ENCODE measurements at places on chromosomes 4 and X.
A peak's percentile ranks its signal among the peaks of the same experiment; 100 is the strongest.

DNA sequence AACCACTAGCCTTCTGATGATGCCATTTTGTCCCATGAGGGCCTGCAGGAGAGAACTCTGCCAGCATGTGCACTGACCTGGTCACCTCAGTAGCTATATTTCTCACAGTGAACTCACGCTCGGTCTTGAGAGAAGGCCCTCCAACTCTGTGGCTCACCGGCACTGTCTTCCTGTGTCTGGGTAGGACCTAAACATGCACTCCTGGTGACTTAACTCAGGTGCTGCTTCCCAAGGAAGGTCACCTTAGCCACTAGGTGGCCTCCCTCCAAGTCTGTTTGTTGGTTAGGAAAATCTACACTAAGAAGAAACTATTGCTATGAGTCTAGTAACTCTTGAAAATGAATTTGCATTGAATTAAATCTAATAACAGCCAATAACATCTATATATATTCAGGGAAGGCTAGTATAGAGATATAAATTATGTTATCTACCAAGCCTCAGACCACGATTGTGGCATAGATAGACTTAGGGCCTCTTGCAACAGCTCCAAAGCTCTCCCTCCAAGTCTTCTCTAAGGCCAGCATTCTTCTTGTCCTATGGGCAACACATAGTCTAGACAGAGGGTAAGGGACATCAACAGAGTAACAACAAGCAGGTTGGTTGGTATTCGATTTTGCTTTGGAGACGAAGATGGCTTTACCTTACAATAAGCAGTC lies 24.7 kb downstream of the TLR10 start:
- DNase-seq, result no peak

DNA sequence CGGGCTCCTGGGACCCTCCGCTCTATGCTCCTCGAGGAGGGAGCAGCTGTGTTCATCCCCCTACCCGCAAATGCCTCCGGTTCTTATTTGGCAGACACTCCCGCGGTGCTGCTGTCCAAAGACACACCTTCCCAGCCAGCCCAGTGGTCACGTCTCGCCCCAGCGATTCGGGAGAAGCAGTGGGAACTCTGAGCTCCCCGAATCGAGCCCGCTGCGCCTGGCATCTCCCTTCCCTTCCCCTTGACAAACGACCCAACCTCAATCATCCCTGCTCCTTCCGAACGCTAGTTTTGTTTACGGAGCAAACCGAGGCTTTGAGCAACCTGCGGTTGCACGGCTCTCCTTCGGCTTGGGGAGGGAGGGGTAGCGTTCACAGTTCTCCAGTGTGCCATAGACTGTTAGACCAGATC lies 317 bp upstream of the FRMPD4 start:
- no peak for DNase-seq

GRCh38 chr4:52266537-52267137 lies 215.5 kb downstream of the SPATA18 start:
- no peak for DNase-seq

DNA sequence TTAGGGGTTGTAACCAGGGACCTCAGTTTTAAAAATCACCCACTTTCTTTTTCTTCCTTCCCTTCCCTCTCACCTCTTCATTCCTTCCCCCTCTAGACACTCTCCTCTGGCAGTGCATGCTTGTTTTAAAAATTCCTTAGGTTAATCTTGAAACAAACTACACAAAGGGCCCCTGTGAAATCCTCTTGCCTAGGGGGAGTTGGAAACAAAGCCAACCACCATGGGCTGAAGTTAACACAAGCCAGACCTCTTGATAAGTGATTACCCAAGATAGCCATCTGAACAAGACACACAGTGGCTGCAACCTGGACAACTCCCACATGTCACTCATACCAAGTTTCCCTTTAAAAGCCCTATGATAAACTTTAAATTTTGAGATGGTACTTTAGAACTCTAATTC lies 68.9 kb downstream of the TENT5D start:
- DNase-seq, result no peak

- no peak for DNase-seq
Measured at GRCh38 chrX:140151316-140151715, 186.0 kb upstream of the CXorf66 start.

DNA sequence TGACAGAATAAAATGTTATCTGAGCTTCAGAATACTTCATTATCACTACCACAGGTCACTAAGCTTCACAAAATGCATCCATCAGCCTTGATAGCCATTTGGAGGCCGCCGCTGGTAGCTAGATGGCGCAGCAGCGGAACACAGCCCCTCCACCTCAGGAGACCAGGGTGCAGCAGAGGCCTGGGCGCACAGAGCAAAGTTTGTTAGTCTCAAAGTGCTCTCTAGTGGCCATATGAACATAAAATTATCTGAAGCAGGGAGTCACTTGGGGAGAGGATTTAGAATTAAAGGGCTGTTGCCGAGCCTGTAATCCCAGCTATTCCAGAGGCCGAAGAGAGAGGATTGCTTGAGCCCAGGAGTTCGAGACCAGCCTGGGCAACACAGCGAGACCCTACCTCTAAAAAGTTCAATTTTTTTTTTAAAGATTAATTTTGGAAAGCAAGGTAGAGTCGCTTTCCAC lies 8.1 kb upstream of the DCTD start:
- DNase-seq, result peak; percentile 80

DNA sequence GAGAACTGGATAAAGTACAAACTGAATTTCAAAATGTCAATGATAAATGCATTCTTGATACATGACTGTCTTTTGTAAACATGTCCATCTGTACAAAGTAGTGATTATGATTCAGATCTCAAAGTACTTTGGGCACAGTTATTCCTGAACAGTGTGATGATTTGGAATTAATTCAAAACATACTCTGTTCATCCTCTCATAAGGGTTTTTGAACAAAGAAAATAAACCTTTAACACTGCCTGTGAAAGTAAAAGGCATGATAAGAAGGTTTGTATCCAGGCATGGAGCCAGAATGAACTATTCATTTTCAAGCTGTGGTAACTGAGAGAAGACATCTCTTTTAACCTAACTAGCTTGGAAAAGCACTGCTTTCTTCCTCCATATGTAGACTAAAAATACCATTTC lies 883 bp upstream of the KLHL4 start:
- DNase-seq, result peak; percentile 74

GRCh38 chrX:120120223-120120622 lies 4.5 kb upstream of the RHOXF1 start:
- no peak for DNase-seq

- DNase-seq, result peak; percentile 27
Measured at GRCh38 chr4:96347582-96347981, 507.7 kb downstream of the PDHA2 start.
